ENCODE measurements at places on chromosomes 3 and 15.

DNA sequence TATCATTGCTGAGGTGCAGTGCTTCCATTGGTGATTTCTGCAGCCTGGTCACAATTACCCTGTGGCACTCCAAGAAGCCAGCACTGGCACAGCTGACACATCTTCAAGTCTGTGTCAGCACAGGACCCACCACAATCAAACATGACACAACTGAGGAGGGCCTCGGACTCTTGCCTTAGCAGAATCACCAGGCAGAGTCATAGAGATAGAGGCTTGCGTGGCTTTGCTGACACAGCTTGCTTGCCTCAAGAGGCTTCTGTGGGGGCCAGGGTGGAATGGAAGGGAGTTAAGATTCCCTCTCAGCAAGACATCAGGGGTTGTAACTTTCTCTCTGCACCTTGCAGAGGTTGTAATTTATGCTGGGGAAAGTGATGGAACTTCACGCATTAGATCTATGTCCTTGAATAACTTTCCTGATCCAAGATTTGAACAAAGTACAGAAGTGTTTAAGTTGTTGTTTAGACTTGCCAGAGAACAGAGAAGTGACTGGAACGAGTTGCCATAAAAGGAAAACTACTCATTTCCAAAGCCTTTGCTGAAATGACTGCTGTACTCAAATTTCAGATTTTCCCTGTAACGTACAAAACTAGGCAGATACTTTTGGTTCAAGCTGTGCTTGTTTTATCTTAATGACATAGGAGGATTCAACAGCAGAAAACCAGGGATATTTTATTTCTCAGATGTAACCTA is 170.7 kb downstream of the DIPK2A start:
- peak; percentile 1 for DNase-seq

- DNase-seq, result no peak
Measured at GRCh38 chr3:8777201-8777977, 8.0 kb upstream of the OXTR start.

DNA sequence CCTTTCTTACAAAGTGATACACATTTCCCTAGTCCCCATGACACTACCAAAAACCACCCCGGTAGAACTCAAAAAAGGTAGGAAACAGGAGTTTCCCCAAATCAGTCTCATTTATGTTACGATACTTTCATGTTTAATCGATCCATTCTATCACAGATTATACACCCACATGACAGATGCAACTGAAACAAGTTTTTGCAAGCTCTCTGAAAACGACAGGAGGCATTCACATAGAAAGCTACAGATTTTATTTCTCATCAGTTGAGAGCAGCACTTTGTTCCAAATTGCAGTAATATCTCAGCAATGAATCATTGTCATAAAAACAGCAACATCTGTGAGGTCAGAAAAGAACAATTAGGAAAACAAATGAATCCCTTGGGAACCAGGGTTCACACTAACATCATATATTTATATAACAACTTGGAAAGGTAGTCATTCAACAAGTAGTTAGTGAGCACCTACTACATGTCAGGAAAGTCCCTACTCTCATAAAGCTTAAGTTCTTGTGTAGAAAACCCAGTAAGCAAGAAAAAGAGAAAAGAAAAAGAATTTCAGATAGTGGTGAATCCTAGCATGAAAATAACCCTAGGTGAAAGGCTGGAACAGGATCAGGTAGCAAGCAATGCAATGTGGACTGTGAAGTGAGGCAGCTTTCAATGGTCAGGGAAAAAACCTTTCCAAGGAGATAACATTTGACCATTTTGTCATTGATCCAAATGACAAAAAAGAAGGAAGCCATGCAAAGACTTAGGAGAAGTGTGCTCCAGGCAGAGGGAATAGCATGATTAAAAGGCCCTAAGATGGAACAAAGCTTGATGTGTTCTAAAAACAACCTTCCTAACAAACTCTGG is 8.3 kb downstream of the PLD1 start:
- DNase-seq, result peak; percentile 93

DNA sequence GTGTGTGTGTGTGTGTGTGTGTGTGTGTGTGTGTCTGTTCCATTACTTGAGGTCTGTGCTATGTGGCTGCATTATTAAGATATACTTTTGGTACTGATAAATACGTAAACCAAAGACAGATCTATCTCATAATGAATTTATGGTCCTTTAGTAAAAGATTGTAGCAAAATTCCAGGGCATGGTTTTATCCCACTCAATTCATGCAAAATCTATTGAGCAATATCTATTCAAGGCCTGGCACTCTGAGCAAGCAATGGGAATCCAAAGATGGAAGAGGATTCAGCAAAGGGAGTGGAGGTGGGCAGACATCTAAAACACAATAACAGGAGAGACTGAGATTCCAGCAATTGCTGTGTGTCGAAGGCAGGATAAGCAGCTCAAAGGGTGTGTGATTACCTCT is 86.8 kb downstream of the RFTN1 start:
- no peak for DNase-seq

GRCh38 chr3:134607054-134608022 is 43.5 kb downstream of the KY start:
- peak; percentile 13 for DNase-seq

DNA sequence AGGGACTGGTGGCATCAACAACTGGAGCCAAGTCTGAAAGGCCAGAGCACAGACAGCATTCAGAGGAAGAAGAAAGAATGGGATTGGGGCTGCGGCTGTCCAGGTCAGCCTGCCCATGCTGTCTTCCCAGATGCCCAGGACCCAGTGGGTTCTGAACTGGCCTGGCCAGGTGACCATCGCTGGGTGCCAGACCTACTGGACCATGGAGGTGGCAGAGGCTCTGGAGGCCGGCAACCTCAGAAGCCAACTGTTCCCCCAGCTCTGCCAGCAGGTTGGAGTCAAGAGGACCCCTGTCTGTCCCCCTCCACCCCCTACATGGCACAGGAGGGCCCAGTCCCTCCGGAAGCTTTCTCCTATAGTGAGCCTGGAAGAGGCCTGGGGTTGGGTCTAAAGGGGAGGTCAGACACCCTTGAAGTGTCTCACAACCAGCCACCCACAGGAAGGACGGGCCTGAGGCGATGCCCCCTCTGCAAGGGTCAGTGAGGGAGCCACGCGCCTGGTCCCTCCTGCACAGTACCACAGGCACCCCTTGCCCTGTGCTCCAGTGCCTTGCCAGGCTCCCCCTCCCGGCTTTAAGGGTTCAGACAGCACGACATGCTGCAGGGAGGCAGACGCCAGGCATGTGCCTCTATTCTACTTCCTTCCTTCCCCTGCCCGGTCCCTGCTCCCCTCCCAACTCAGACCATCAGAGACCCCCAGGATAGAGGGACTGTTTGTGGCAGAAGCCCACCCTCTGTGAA is 43.2 kb downstream of the DNAH1 start:
- DNase-seq, result no peak

GRCh38 chr15:35182841-35183479 is 97.9 kb upstream of the NANOGP8 start:
- no peak for DNase-seq

GRCh38 chr3:50230104-50230793 is 5.8 kb upstream of the GNAI2 start:
- DNase-seq, result no peak

- no peak for DNase-seq
Measured at GRCh38 chr3:171314341-171314740, 145.9 kb downstream of the TNIK start.

DNA sequence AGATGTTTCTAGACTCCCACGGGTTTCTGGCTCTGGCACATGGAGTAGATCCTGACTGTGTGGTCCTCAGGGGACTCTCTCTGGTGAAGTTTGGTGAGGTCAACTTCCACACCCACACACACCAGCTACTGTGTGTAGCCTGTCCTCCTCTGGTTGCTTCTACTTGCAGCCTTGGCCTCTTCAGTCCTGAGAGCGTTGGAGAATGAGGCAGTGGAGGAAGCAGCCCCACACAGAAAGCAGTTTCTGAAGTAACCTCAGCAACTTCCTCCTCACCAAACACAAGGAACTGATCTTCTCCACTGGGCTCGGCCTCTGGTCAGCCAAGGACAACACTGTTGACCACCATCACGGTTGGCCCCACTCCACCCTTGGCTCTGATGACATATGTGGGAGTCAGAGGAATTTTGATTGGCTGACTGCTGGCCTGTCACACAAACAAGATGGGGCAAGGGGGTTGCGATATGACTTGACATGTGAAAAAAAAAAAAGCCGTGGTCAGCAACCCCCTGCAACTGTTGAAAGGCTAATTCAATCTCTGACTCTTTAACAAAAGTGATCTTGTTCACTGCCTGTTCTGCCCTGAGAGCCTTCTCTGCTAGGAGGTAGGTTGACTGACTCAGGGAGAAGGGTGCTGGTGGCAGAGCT is 19.6 kb downstream of the CD86 start:
- no peak for DNase-seq

DNA sequence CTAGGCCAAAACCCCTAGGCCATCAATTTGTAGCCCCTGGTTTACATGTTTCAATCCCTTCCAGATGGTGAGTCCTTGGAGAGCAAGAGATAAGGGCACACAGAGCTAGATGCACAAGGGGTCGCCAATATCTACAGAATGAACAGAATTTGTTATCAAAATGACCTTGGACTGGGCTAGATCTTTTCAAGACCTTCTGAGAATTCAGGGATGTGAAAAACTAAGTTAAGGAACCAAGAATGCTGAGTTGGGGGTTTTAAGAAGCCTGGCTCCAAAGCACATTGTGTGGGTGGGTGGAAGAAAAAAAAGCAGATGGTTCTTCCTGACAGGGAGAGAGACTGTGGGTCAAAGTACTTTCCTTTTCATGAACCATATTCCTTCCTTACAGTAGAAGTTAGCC is 10.2 kb downstream of the CDCP1 start:
- no peak for DNase-seq

DNA sequence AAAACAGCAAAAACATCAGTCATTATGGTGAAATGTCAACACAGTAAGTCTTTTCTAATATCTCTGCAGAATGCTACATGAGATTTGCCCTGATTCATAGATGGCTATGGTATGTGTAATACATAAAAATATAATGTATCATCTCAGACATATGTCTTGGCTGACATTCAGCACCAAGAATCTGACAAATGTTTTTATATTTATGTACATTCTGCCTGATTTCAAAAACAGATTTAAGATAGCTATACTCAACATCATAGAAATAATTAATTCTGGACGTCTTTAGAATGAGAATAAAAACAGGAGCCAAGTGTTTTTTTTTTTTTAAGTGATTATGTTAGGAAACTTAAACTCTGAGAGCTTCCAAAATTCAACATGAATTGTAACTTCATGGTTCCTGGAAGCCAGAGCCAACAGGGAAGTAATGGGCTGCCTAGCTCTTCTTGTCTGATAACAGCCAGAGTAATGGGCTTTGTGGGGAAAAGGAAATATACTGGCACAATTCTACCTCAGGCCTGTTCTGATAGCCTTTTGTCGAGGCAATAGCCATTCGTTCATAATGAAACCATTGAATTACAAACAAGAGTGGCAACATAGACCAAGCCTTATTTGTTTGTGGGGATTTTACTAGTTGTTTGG is 184.4 kb downstream of the VGLL4 start:
- DNase-seq, result peak; percentile 37

DNA sequence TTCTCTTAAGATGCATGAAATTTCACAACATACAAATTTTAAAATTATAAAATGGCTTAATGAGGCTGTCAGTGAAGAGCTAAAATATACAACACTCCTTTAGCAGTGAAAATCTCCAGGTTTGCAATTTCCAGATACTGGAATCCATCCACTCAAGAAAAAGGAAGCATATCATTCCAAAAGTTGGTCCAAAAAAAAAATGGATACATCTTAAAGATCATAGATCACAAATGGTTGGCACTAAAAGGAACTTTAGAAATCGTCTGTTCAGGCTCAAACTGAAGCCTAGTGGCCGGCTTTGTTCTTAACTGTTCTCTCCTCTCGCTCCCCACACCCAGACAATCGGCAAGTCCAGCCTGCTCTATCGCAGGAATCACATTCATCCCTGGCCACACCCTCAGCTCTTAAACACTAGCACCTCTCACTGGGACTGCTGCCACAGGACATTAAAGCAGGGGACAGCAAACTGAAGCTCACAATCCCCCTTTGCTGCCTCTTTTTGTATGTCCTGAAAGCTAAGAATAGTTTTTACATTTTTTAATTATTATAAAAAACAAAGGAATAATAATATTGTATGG is 130.3 kb upstream of the CDIN1 start:
- DNase-seq, result no peak

DNA sequence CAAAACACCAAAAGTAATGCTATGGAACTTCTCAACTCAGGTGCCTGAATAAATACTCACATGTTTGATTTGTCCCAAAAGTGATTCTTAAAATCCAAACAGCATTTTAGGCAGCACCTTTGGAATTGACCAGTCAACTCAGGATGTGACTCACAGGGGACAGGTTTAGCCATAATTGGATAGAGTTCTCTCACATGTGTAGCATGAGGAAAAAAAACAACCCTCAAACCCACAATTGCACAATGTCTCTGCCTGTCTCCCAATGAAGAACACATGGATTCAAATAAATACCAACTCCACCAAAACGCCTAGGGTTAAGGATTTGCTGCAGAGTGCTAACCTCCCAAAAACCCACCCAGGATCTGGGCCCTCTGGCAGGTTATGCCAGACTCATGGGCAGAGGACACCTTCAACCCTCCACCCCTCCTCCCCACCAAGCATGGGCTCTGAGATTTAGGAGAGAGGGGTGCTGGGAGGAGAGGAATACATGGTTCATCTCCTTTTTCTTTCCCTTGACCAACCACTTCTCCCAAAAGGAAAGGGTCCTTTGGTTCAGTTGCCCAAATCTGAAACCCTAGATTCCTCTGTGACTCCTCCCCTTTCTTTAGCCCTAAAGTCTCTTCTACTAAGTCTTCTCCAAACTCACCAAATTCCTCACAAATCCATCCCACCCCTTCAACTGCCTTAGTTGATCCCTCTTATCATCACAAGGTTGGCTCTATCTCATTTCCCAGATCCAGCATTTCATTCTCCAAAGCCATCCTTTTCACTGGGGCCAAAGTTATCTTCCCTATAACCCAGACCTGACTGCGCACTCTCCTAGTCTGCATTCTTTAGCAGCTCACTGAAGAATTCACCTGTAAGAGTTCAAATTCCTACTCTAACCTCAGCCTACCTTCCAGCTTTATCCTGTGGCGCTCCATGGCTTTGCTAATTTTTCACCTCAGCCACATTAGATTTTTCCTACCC is 7.7 kb downstream of the RYK start:
- DNase-seq, result peak; percentile 91

GRCh38 chr3:171346582-171347300 is 113.5 kb downstream of the TNIK start:
- DNase-seq, result peak; percentile 21

- no peak for DNase-seq
Measured at GRCh38 chr3:104436506-104436905, 930.2 kb upstream of the ALCAM start.

GRCh38 chr3:99568663-99569335 is 69.6 kb upstream of the COL8A1 start:
- DNase-seq, result no peak

- peak; percentile 58 for DNase-seq
Measured at GRCh38 chr3:55203006-55203405, 275.1 kb upstream of the LRTM1 start.

Data from AG10803 (cell line).